Globus pallidus (tissue), 1 donor: ENCODE measurements at places on chromosomes 13 and 19.

DNA sequence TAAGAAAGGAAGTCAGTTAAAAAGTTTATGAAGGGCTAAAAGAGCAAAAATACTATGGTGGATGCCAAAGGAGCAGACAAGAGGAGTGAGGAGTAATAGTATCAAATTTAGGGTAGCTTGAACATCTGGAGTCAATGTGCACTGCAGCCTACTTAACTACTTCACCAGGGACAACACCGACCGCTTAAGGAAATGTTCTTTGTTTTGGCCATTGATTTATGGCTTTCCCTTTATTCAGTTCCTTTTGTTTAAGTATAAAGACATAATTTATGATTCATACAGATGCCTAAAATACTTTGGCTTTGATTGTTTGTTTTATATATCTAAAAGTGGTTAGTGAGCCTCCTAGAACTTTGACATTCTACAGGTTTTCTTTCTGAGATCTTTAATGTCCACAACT lies 276.3 kb upstream of the PRR20A start:
- DNase-seq: no peak

- DNase-seq: peak; percentile 67
These were observed 15.3 kb downstream of the RAB3D start for GRCh38 chr19:11324079-11324661.

DNA sequence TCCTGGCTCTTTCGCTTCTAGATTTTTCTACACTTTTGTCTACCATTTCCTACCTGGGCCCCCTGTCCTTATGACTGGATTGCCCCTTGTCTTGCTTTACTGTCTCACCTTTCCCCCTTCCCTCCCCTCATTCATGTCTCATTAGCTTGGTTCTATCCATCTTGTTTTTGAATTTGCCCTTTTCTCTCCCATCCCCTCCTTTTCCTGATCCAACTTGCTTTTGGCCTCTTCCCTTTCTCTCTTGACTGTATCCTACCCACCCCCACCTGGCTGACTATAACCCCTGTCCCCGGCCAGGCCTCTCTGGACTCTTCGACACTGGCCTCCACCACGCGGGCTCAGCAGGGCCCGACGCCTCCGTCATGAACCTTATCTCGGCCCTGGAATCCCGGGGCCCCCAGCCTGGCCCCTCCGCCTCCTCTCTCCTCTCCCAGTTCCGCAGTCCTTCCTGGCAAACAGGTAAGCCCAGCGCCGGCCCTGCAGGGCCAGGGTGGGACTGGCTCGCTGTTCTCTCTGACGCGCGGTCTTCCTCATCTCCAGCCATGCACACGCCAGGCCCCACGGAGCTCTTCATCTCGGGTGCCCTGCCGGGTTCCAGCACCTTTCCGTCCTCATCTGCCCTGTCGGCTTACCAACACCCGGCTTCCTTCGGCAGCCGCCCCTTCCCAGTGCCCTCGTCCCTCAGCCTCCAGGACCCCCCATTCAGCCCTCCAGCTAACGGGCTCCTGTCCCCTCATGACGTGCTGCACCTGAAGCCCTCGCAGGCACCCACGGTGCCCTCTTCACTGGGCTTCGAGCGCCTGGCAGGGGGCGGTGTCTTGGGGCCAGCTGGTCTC lies 3.4 kb downstream of the PRR12 start:
- no peak for DNase-seq

DNA sequence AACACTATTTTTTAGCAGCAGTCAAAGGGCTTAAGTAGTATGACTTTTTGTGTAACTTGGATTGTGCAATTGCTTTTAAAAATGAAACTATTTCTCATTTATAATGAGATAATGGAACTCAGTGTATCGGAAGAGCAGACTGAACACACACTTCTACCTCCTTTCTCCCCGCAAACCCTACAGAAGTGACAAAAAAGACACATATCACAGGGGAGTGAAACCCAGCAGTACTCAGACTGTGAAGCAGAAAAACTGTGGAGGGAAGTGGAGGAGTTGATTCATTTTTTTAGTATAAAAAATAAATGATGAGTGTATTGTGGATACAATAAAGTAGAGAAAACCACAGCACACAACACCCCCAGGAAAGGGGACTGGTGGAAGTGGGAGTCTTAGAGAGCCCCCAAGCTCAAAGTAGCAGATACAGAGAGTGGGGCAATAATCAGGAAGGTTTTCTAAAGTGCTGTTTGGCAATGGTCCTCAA lies 9.7 kb downstream of the LPAR6 start:
- DNase-seq: no peak

- DNase-seq: peak; percentile 54
These were observed 40.3 kb downstream of the ANKRD10 start for GRCh38 chr13:110874508-110874960.

GRCh38 chr13:79492313-79492798 lies 11.4 kb downstream of the NDFIP2 start:
- DNase-seq: no peak

DNA sequence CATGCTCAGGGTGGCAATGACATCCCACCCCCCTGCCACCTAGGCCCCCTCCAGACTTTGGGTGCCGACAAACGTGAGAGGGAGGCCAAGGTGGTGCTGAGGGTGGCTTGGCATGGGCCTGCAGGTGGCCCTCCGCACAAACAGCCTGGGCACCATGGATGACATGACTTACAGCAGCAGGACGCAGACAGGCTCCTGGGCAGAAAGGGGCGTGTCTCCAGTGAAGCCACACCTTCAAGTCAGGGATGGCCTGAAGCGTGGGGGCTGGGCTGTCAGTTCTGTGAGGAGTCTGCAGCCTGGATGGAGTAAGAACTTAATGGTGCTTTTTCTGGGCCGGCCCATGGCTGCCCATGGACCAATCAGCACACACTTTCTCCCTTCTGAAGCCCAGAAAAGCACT lies 25.3 kb downstream of the POMP start:
- no peak for DNase-seq

GRCh38 chr13:29140277-29140676 lies 320.1 kb downstream of the MTUS2 start:
- DNase-seq: peak; percentile 28
